ENCODE measurements at places on chromosomes 11 and 22. TPM values are rescaled to one million over a fixed set of nuclear protein-coding genes. Genes with fewer than 3 reads are reported as not detected.

The OR52I2 gene
- not detected for total RNA-seq

The VSIG10L2 gene
- not detected for total RNA-seq

The TRIM49 gene
- total RNA-seq, result not detected

The TST gene
- 38.0 TPM for total RNA-seq

The ACTN3 gene
- 0.18 TPM for total RNA-seq

The CARD16 gene
- 68.7 TPM for total RNA-seq

The TNRC6B gene
- 37.2 TPM for total RNA-seq

The HEPHL1 gene
- total RNA-seq, result not detected

The MSANTD2 gene
- 17.0 TPM for total RNA-seq

- peak; percentile 39 for DNase-seq
- no peaks in the 10 kb centered on the region for H3K36me3 ChIP-seq
- H3K4me1 ChIP-seq, result peaks cover 11% of the 10 kb centered on the region
- H3K4me3 ChIP-seq, result no peak overlapping the region
Measured at GRCh38 chr11:82996966-82997606, 74.6 kb downstream of the RAB30 start.

DNA sequence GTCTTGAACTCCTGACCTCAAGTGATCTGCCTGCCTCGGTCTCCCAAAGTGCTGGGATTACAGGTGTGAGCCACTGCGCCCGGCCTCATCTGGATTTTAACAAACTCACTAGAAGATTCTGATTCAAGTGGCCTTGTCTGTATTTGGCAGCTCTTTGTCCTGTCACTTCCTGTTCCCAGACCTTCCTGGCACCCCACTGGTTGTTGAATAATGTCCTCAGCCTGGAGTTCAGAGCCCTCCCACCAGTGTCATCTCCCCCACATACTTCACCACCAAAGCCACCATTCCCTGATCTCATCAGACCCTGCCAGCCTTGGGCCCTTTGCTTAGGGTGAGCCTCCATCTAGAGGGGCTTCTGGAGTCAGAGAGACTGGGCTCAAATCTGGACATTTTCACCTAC lies 3.3 kb downstream of the PELI3 start:
- no peak for DNase-seq
- H3K4me1 ChIP-seq, result peaks cover 10% of the 10 kb centered on the region
- H3K27ac ChIP-seq, result no peak overlapping the region

DNA sequence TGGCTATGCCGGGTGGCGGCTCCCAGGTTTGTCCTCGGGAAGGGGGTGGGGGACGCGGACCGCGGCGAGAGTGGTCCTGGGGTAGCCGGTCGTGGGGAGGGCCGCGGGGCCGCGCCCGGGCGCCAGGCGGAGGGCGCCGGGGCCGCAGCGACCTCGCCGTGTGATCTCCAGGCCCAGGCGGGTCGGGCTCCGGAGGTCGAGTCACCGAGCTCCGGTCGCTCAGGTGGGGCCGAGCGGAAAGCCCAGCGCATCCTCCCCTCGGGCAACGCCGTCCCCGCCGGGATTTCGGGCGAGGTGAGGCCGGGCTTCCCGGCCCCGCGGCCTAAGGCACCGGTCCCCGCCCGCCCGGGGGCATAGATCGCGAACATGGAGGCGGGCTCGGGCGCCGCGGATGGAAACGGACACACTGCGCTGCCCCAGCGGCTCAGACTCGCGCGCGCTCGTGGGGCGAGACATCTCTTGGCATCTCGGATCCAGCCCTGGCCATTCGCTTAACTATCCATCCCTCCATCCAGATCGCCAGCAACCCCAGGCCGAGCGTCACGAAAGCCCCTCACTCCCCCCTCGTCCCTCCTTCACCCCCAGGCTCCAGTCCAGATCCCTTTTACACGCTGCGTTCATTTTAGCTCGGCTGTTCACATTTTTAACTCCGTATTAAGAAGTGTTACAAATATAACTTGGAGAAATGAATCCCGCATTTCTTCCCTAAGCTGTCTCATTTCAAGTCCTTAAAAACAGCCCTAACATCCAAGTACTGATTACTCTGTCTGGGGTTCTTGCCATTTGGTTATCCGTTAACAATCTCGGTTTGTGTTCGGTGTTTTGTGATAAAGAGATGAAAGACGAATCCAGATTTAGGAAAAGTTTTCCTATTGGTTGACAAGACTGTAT lies 460 bp downstream of the ZC3H12C start:
- H3K27ac ChIP-seq, result peak overlapping the region; percentile 81
- H3K4me3 ChIP-seq, result peak overlapping the region; percentile 92
- H3K36me3 ChIP-seq, result no peaks in the 10 kb centered on the region
- peaks cover 23% of the 10 kb centered on the region for H3K4me1 ChIP-seq

GRCh38 chr11:12133547-12134235 lies 23.3 kb downstream of the MICAL2 start:
- H3K36me3 ChIP-seq, result no peaks in the 10 kb centered on the region
- no peak overlapping the region for H3K27ac ChIP-seq

- H3K4me1 ChIP-seq, result no peaks in the 10 kb centered on the region
- peak; percentile 7 for DNase-seq
- H3K27me3 ChIP-seq, result no peaks in the 10 kb centered on the region
Measured at GRCh38 chr11:16818284-16818683, 79.8 kb downstream of the C11orf58 start.

DNA sequence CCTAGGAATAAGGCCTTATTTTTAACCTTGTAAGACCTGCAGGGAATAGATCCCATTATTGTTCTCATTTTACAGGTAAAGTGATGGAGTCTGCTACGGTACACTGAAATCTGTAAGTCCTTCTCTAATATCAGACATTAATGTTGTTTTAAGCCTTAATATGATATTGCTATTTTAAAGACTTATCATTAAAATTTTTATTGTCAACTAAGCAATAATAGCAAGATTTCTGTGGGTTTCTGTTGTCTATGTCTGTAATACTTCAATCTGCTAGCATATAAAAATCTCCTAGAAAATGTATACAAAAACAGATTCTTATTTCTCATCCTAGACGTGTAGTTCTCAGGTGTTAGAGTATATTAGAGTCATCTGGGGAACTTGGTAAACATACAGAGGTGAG lies 317.5 kb upstream of the TENM4 start:
- no peak overlapping the region for H3K27ac ChIP-seq
- no peak for DNase-seq
- H3K4me3 ChIP-seq, result no peak overlapping the region
- H3K27me3 ChIP-seq, result no peaks in the 10 kb centered on the region
- no peaks in the 10 kb centered on the region for H3K4me1 ChIP-seq

GRCh38 chr22:16917144-16918003 lies 90.6 kb downstream of the GAB4 start:
- peaks cover 2% of the 10 kb centered on the region for H3K27me3 ChIP-seq
- DNase-seq, result peak; percentile 70
- H3K4me3 ChIP-seq, result no peak overlapping the region
- H3K27ac ChIP-seq, result no peak overlapping the region

DNA sequence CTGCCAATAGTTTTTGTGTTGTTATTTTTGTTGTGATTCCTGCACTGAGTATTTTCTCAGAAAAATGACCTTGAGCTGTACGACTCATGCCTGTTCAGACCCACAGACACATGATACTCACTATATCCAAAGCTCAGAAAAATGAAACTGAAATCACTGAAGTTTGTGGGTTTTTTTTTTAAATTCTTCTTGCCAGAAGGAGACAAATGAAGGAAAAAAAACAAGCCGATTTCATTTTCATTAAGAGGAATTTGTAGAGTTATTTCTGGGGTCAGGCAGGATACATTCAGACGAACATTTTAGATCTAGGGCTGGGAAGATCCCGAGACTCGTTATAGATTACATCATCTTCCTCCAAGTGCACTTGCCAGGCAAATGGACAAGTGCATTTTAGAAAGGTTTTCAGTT lies 60.4 kb downstream of the BMAL1 start:
- H3K4me3 ChIP-seq, result no peak overlapping the region
- no peaks in the 10 kb centered on the region for H3K36me3 ChIP-seq
- peak; percentile 81 for DNase-seq
- no peaks in the 10 kb centered on the region for H3K27me3 ChIP-seq

DNA sequence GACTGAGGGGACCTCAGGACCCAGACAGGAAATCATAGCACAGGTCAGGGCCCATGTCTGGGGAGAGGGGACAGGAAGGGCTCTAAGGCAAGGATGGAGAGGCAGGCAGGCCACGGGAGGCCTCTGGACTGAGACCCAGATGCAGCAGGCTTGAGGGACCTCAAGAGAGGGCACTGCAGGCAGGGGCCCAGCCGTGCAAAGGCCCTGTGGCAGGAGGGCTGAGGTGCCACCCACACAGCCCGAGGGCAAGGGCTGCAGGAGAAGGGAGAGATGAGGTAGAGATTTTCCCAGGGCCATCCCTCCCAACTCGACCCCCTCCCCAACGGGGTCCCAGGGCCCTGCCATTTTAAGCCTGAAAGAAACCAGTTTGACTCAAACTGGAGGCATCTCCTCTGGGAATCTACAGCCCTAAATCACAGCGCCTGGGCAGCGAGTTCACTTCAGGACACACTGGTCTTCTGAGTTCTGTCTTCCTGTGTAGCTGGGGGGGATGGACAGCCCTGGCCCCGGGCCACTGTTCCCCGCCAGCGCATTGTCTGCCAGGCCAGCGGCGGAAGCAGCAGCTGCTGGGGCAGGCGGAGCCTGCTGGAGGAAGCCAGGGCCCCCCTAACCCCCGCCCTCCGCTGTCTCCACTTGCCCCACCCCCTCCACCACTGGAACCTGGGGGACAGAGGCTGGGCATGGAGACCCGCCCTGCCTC lies 20.3 kb upstream of the WNT7B start:
- peak overlapping the region; percentile 2 for H3K4me3 ChIP-seq
- peak overlapping the region; percentile 82 for H3K27ac ChIP-seq
- DNase-seq, result peak; percentile 98
- no peaks in the 10 kb centered on the region for H3K36me3 ChIP-seq
- no peaks in the 10 kb centered on the region for H3K27me3 ChIP-seq

GRCh38 chr22:42641801-42642413 lies 1.5 kb upstream of the ATP5MGL start:
- H3K4me1 ChIP-seq, result peaks cover 28% of the 10 kb centered on the region
- H3K36me3 ChIP-seq, result no peaks in the 10 kb centered on the region
- no peaks in the 10 kb centered on the region for H3K27me3 ChIP-seq
- H3K27ac ChIP-seq, result no peak overlapping the region
- H3K4me3 ChIP-seq, result no peak overlapping the region
- DNase-seq, result no peak

- no peak overlapping the region for H3K4me3 ChIP-seq
- H3K36me3 ChIP-seq, result peaks cover 3% of the 10 kb centered on the region
- no peak for DNase-seq
Measured at GRCh38 chr11:10752486-10752885, 1.4 kb downstream of the CTR9 start.

GRCh38 chr11:37896016-37896415 lies 1298.0 kb upstream of the RAG2 start:
- no peaks in the 10 kb centered on the region for H3K27me3 ChIP-seq
- no peaks in the 10 kb centered on the region for H3K36me3 ChIP-seq
- H3K4me1 ChIP-seq, result no peaks in the 10 kb centered on the region
- no peak overlapping the region for H3K4me3 ChIP-seq
- H3K27ac ChIP-seq, result no peak overlapping the region

- no peak overlapping the region for H3K4me3 ChIP-seq
- DNase-seq, result no peak
- H3K27me3 ChIP-seq, result peaks cover 11% of the 10 kb centered on the region
- H3K27ac ChIP-seq, result no peak overlapping the region
Measured at GRCh38 chr11:65736810-65737209, 16.2 kb upstream of the RNASEH2C start.

DNA sequence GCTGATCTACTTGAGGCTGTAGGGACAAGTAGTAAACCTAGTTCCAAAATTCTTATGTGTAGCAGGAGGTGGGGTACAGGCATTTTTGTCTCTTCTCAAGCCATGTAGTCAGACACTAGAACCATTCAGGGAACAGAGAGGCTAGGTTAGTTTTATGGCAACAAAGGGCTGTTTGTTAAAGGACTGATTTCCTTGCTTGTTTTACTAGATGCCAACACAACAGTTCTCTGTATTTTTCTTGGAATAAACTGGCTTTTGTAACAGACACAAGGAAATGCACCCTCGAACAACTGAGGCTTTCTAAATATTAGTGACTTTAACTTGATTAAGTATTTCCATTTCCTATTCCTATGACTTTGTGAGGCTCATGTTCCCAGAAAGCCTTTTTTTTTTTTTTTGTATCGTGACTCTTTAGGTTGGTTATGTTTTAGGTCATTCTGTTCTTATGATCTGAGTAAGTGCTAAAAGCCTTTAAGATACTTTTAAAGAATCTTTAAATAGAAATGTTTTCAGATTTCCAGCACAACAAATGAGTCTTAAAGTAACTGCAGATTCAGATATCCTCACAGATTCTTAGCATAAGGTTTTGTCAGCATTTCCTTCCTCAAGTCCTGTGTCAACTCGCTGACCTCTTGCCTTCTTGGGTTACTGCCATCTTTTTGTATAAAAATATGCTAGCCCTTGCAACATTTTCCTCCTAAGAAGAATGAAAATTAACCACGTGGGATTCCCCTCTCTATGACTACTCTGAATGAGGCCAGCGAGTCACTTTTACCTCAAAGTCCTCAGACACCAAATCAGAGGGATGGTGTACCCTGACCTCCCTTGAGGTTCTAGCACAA lies 92.5 kb downstream of the CCDC83 start:
- H3K27me3 ChIP-seq, result no peaks in the 10 kb centered on the region
- H3K27ac ChIP-seq, result peak overlapping the region; percentile 60
- H3K4me1 ChIP-seq, result peaks cover 38% of the 10 kb centered on the region
- DNase-seq, result peak; percentile 97
- no peaks in the 10 kb centered on the region for H3K36me3 ChIP-seq

GRCh38 chr11:127052404-127052803 lies 51.8 kb upstream of the KIRREL3 start:
- H3K36me3 ChIP-seq, result no peaks in the 10 kb centered on the region
- H3K4me1 ChIP-seq, result no peaks in the 10 kb centered on the region
- H3K4me3 ChIP-seq, result no peak overlapping the region
- no peaks in the 10 kb centered on the region for H3K27me3 ChIP-seq

- H3K4me3 ChIP-seq, result no peak overlapping the region
- DNase-seq, result no peak
- no peaks in the 10 kb centered on the region for H3K4me1 ChIP-seq
- no peak overlapping the region for H3K27ac ChIP-seq
- H3K27me3 ChIP-seq, result no peaks in the 10 kb centered on the region
Measured at GRCh38 chr11:93250326-93250725, 52.5 kb upstream of the SLC36A4 start.

DNA sequence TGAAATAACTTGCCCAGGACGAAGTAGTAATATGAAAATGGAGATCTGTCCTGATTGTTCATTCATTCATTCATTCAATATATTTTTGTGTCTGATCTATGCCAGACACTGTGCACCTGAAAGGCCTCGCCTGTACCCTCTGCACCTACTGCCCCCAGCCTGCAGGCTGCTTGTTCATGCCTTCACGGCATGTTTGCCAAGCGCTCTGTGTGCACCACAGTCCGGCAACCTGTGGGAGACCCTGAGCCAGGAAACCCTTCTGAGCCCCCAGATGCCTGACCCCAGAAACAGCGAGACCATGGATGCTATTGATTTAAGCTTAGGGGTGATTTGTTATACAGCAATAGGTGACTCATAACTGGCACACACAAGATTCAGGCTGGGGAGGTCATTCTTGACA lies 47.0 kb downstream of the RTL6 start:
- no peaks in the 10 kb centered on the region for H3K4me1 ChIP-seq
- no peak overlapping the region for H3K27ac ChIP-seq
- no peaks in the 10 kb centered on the region for H3K36me3 ChIP-seq
- H3K27me3 ChIP-seq, result no peaks in the 10 kb centered on the region

- DNase-seq, result peak; percentile 16
- H3K4me3 ChIP-seq, result peak overlapping the region; percentile 12
- no peaks in the 10 kb centered on the region for H3K36me3 ChIP-seq
Measured at GRCh38 chr11:13487661-13488030, 8.2 kb downstream of the PTH start.
